DMS 273 treated with DMSO at 0.1 percent for 48 hours (cell line): ENCODE measurements at places on chromosomes 3 and 15.

- no peak for DNase-seq
Observed at GRCh38 chr3:150545419-150546225, 674 bp downstream of the SERP1 start.

DNA sequence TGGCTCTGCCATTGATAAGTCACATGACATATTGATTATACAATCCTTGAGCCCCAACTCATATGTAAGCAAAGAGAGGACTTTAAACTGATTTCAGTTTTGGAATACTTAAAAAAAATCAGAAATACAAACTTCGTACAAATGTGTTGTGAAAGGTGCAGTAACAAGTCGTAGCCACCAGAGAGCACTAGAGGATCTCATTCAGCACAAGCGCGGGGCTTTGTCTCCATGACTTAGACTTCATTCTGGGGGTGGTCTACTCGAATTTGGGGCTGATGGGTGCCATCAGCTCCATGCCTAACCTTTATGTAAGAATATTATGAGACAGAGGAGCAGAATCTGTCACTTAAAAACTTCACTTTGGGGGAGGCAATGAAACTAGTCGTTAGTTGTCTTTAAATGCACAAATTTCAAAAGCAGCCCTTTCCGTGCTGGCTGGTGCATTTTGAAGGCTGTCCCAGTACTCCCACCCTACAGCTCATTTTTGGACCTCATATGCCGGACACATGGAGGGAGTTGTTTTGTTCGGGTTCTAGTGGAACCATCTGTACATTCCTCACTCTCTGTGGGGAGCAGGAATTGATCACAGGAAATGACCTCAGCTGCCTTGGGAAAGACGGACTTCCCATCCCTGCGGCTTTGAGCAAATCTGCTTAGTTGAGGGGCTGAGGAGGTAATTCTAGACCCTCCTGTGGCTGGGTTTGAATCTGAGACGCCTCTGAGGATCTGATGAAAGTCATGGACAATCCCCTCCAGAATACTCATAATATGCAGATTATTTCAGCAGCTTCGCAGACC, 27.5 kb upstream of the MASP1 start:
- no peak for DNase-seq

DNA sequence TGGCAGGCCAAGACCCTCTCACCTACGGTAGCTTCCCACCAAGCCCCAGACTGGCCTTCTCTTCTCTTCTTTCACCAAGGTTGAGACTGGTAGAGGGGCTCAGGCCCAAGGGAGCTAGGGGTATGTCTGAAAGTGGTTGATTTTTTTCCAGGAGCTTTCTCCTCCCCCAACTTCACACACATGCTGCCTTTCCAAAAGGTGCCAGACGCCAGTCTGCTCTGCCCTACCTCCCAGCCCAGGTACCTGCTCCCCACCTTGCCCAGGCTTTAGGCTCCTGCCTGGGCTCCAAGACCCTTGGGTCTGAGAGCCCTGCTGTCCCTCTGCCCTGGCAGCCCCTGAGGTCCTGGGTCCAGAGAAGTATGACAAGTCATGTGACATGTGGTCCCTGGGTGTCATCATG, 28.4 kb downstream of the MAPKAPK3 start:
- DNase-seq, result no peak

- no peak for DNase-seq
Observed at GRCh38 chr3:52130966-52131622, 23.1 kb downstream of the POC1A start.

DNA sequence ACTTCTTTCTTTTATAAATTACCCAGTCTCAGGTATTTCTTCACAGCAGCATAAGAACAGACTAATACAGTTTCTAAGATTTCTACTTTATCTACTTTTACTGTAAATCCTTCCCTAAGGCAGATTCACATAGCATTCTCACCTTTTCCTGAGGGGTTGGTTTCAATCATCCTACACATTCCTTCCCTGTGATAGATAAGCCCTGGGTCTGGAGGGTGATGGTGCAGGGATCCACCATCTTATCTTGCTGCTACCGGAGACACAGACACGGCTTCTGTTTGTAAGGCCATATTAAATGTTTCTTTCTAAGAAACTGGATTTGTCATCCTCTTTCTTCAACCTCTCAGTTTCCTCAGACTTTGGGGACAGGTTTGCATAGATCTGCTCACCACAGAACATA, 6.1 kb downstream of the IQCF5 start:
- DNase-seq, result no peak

- no peak for DNase-seq
Observed at GRCh38 chr3:101632586-101632985, 44.3 kb downstream of the ZBTB11 start.

DNA sequence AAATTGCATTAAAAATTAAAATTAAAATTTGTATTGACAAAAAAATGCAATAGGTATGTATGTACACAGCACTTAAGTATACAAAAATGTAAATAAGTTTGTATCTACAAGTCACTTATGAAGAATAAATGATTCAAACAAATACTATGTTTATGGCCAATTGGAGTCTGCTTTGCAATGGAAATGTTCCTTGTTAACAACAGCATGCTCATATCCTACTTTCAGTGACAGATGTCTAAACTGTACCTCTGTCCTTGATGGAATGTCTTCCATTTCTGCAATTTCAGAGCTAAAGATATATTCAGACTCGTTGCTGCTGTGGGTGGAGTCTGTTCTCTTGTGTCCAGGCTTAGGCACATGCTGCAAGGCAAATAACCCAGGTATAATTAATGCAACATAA, 64.1 kb upstream of the MYO5C start:
- no peak for DNase-seq

- no peak for DNase-seq
Observed at GRCh38 chr3:65811892-65812291, 226.8 kb downstream of the MAGI1 start.

GRCh38 chr3:127844326-127844942, 22.1 kb upstream of the MGLL start:
- no peak for DNase-seq

GRCh38 chr15:30885814-30886213, 17.9 kb upstream of the FAN1 start:
- no peak for DNase-seq

GRCh38 chr3:161395115-161396012, 24.0 kb upstream of the SPTSSB start:
- DNase-seq, result no peak

GRCh38 chr3:57696801-57697321, 4.0 kb upstream of the DENND6A start:
- no peak for DNase-seq

DNA sequence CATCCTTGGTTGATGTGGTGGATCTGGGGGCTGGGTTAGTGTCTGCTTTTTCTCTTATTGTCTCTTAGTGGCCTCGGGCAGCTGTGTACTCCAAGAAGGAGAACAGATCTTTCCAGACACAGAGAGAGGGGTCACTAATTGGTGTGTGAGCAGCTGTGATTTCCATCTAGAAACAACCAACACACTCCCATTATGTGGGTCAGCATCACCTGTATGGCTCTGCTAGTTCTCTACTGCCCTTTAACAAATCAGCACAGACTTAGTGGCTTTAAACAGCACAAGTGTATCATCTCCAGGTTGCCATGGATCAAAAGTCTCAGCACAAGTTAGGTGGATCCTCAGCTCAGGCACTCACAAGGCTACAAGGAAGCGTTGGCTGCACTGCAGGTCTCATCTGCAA, 156.8 kb downstream of the LRTM1 start:
- no peak for DNase-seq

DNA sequence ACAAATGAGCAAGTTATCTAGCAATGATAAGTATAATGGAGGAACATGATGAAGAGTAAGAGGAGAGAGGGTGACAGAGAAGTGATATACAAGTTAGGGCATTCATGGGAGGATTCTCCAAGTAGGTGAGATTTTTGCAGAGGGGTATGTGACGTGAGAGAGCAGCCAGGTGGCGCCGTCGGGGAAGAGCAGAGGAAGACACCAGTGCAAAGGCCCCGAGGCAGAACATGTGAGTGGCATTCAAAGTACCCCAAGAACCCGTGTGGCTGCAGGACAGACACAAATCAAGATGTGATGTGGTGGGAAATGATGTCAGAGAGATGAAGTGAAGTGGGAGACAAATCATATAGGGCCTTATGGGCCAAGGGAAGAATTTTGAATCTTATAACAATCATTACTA, 81.8 kb upstream of the GRM7 start:
- no peak for DNase-seq

- DNase-seq, result no peak
Observed at GRCh38 chr15:52288051-52288942, 7.3 kb downstream of the MYO5C start.

- no peak for DNase-seq
Observed at GRCh38 chr3:55369141-55369847, 117.8 kb downstream of the WNT5A start.

GRCh38 chr15:27681038-27681437, 418.1 kb downstream of the OCA2 start:
- no peak for DNase-seq

- DNase-seq, result no peak
Observed at GRCh38 chr15:41756198-41756597, 18.1 kb upstream of the MAPKBP1 start.

DNA sequence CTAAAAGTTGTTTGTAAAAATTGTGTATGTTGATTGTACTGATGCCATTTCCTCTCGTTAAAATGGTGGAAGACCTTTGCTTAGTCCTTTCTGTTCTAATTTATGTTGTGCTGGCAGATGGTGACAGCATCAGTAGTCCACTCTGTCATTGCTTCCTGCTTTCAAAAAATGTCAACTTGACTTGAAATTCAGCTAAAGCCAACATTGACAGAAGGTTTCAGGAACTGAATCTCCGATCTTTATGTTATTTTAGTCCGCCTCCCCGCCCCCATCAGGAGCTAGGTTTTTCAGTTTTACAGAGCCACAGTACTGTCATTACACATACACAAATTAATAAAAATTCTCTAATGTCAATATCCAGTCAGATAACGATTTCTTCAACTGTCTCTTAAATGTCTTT, 1.5 kb downstream of the CEP63 start:
- no peak for DNase-seq
